ENCODE measurements at places on chromosomes 12 and 14. TPM values are rescaled to one million over a fixed set of nuclear protein-coding genes. Genes with fewer than 3 reads are reported as not detected.

KCNC2 gene
- 0.22 TPM for total RNA-seq

MGP gene
- total RNA-seq, result 500 TPM

GDF3 gene
- not detected for total RNA-seq

PTGDR gene
- total RNA-seq, result 0.40 TPM

SLCO1B1 gene
- 0.04 TPM for total RNA-seq

TRHDE gene
- total RNA-seq, result 2.3 TPM

LRRC10 gene
- not detected for total RNA-seq

EML1 gene
- total RNA-seq, result 39.6 TPM

FBLN5 gene
- 31.5 TPM for total RNA-seq

RNASE4 gene
- total RNA-seq, result 18.4 TPM

GPR68 gene
- 0.35 TPM for total RNA-seq

LMNTD1 gene
- total RNA-seq, result 0.18 TPM

SCNN1A gene
- not detected for total RNA-seq

TAS2R14 gene
- total RNA-seq, result 2.5 TPM

CAPZA3 gene
- not detected for total RNA-seq

CMA1 gene
- 0.13 TPM for total RNA-seq

FAM90A1 gene
- 0.09 TPM for total RNA-seq

RERGL gene
- total RNA-seq, result 0.49 TPM

HAL gene
- 0.18 TPM for total RNA-seq

SLC6A12 gene
- 0.40 TPM for total RNA-seq

TAS2R8 gene
- 0.04 TPM for total RNA-seq

KRT75 gene
- not detected for total RNA-seq

PIANP gene
- total RNA-seq, result 0.49 TPM

MARCHF9 gene
- 5.6 TPM for total RNA-seq

RXYLT1 gene
- 17.7 TPM for total RNA-seq

JDP2 gene
- 45.0 TPM for total RNA-seq

HOXC5 gene
- 1.1 TPM for total RNA-seq

FRMD6 gene
- total RNA-seq, result 27.1 TPM

ETV6 gene
- 7.6 TPM for total RNA-seq

SERPINA5 gene
- 0.18 TPM for total RNA-seq

SNRPF gene
- total RNA-seq, result 16.7 TPM

NPFF gene
- 0.98 TPM for total RNA-seq

GLIPR1 gene
- 11.3 TPM for total RNA-seq

CMTM5 gene
- 1.1 TPM for total RNA-seq

INHBC gene
- total RNA-seq, result not detected

DPY19L2 gene
- total RNA-seq, result 7.3 TPM

WIF1 gene
- total RNA-seq, result 12.8 TPM

KERA gene
- 223 TPM for total RNA-seq

FICD gene
- 2.5 TPM for total RNA-seq

TSPAN11 gene
- 9.1 TPM for total RNA-seq

IL22 gene
- not detected for total RNA-seq
